T-helper 1 cell (primary cell): ENCODE measurements at places on chromosomes 6 and 20.

DNA sequence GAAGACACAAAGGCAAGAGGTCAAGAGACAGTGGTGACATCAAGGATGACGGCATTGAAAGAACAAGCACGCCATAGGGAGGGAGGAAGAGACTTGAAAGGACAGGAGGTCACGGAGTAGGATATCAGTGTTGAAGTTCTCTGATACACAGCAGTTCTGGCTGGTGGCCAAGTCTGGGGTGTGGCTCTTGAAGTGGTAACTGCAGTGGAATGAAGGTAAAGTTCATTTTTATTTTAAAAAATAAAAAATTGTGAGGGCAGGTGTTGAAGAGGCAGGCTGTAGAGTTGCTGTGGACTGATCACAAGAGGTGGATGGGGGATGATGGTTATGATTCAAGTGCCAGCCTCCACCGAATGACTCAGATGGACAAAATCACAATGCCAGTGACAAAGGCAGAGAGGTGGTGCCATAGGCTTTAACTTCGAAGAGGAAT lies 53.2 kb upstream of the BMP2 start:
- DNase-seq = no peak

DNA sequence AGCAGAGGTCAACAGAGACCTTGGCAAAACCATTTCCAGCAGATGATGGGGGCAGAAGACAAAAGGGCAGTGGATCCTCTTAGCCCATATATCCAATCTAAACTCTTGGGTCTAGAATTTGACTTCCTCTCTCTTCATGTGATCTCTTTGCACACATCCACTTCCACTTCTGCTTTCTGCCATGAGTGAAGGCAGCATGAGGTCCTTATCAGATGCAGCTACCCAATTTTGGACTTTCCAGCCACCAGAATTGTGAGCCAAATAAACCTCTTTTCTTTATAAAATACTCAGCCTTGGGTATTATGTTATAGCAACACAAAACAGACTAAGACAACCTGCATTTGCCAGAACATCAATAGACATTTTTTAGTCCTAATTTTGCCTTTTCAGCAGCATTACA lies 191.6 kb downstream of the ADAT2 start:
- no peak for DNase-seq

- DNase-seq = no peak
These were observed 155.1 kb upstream of the MLIP start for GRCh38 chr6:53956068-53956711.

GRCh38 chr6:49299279-49299678 lies 163.8 kb downstream of the MMUT start:
- no peak for DNase-seq
